ENCODE measurements at places on chromosomes 5 and 9. TPM values are rescaled to one million over a fixed set of nuclear protein-coding genes. Genes with fewer than 3 reads are reported as not detected.

GRCh38 chr5:123865641-123866040 is 353.7 kb downstream of the CSNK1G3 start:
- no peak for DNase-seq

PCDHGA3 gene
- 10.3 TPM for total RNA-seq

FOXD4L6 gene
- total RNA-seq = not detected

DNA sequence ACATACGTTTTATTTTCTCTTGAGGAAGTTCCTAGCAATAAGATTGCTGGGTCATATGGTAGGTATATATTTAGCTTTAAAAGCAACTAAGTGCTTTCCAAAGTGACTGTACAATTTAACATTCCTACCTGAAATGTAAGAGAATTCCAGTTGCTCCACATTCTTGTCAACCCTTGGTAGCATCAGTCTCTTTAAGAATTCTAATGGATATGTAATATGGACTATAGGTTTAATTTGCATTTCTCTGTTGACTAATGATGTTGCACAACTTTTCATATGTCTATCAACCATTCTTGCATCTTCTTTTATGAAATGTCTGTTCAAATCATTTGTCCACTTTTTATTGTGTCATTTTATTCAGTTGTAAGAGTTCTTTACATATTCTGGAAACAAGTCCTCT is 6.7 kb upstream of the RASEF start:
- no peak for DNase-seq

DNA sequence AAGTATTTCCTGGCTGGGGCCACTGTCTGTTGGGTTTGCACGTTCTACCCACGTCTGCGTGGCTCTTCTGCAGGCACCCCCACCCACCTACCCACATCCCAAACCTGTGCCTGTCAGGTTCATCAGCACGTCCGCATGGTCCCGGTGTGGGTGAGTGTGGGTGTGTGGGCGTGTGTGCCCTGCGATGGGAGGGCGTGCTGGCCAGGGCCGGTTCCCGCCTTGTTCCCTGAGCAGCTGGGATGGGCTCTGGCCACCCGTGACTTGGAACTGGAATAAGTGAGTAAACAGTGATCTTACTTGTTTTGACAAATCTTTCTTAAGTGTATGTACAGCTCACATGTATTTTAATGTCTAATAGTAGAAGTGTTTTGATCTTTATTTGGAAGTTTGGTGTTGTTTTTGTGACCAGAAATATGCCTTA is 20.4 kb downstream of the ERGIC1 start:
- no peak for DNase-seq

GRCh38 chr5:10711562-10711961 is 49.5 kb downstream of the DAP start:
- no peak for DNase-seq

DNA sequence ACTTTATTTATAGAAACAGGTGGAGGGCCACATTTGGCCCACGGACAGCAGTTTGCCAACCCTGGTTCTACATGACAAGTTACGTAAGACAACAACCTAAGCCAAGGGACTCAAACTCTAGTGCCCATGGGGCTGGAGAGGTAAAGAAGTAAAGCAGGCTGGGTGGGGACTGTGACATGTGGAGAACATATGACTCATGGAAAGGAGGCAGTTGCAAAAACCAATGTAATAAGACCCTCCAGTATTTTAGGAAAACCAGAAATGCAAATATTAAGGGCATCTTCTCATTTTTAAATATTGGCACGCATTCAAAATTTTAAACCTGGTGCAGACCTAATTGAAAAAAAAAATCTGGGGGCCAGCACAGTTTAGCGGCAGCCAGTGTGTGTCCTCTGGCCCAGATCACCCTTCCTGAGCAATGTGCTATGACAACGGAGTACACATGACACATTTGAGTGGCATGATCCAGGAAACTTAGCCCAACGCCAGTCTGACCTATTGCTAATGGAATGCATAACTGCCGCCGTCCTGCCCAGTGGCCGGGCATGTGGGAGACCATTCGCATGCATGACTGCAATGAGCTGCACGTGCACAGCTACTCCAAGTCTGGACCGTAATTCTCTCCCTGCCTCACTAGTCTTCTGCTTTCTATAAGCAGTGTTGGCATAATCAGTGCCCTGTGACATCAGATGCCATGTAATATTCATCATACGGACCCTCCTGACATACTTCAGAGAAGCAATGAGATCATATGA is 97.2 kb downstream of the SH3TC2 start:
- peak; percentile 97 for DNase-seq

DNA sequence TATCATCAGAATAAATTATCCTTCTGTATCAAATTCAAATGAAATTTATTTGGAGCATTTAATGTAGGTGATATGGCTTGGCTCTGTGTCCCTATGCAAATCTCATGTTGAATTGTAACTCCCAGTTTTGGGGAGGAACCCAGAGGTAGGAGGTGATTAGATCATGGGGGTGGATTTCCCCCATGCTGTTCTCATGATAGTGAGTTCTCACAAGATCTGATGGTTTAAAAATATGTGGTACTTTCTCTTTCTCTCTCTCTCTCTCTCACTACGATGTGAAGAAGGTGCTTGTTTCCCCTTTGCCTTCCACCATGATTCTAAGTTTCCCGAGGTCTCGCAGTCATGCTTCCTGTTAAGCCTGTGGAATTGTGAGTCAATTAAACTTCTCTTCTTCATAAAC is 678.4 kb upstream of the RGMB start:
- DNase-seq = no peak

CDC37L1 gene
- 13.5 TPM for total RNA-seq

DNA sequence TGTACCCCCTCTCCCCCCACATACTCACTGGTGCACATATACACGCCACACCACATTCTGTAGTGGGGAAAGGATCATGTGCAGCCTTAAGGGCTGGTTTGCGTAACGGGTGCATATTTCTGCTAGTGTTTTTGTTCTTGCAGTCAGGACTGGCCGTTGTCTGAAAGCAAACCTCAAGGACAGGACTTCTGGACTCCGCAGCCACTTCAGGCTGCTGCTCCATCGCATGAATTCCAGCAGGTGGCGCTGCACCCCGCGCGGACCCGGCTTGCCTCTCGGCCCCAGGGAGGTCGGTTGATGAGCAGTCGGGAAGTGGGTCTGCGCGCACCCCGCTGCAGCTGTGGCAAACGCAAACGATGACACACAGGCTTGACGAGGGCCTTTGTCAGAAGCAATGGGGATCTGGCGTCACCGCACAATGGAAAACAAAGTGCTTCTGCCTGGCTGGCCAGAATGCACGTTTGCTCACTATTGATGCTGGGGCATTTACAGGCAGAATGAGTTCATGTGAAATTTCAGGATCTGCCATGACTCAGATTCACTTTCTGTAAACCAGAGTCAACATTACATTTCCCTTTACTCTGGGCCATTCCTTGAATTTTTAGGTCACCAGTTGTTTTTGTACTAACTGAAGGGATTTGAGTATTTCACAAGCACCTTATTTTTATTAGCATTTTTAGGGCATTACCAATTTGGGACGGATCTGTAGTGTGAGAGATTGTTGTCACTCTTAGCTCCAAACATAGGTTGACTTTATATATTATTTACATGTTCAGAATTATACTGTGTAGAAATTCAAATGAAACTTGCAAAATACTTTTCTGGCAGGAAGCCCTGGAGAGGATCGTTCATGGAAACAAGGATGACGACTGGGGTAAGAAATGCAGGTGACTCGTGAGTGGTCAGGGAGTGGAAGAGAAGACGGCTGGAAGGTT is 36.4 kb upstream of the GLRX start:
- peak; percentile 98 for DNase-seq
